ENCODE measurements at places on chromosomes 2 and 18. TPM values are rescaled to one million over a fixed set of nuclear protein-coding genes. Genes with fewer than 3 reads are reported as not detected.
A peak's percentile ranks its signal among the peaks of the same experiment; 100 is the strongest.

GRCh38 chr18:75261430-75262223, 51.0 kb downstream of the TSHZ1 start:
- DNase-seq = no peak
- H3K27ac ChIP-seq = no peak overlapping the region
- no peaks in the 10 kb centered on the region for H3K36me3 ChIP-seq
- peaks cover 14% of the 10 kb centered on the region for H3K4me1 ChIP-seq
- peaks cover 2% of the 10 kb centered on the region for H3K27me3 ChIP-seq

GRCh38 chr2:237581751-237582746, 8.5 kb downstream of the RAB17 start:
- peak; percentile 29 for DNase-seq
- H3K4me1 ChIP-seq = peaks cover 25% of the 10 kb centered on the region
- peak overlapping the region; percentile 12 for H3K27ac ChIP-seq
- H3K27me3 ChIP-seq = peaks cover 2% of the 10 kb centered on the region

DNA sequence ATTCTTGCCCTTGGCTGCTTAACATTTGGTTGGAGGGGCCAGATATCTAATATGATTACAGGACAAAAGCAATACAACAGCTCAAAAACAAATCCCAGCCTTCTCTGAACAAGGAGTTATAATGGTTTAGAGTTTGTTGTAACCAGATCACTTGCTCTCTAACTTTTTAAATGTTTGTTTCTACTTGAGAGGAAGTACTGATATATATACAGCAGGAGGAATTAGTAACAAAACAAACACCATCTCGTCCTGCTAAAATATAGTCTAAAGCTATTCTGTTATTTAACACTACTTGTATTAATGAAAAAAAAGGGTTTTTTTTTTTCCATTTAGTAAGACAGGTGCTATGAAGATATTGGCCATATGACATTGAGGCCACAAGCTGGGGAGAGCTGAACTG, 60.9 kb upstream of the TMEM17 start:
- no peak for DNase-seq
- peaks cover 12% of the 10 kb centered on the region for H3K27me3 ChIP-seq
- H3K36me3 ChIP-seq = no peaks in the 10 kb centered on the region
- H3K27ac ChIP-seq = no peak overlapping the region
- H3K4me3 ChIP-seq = no peak overlapping the region
- peaks cover 8% of the 10 kb centered on the region for H3K4me1 ChIP-seq

- no peaks in the 10 kb centered on the region for H3K36me3 ChIP-seq
- no peak for DNase-seq
- H3K27ac ChIP-seq = peak overlapping the region; percentile 67
- H3K4me1 ChIP-seq = no peaks in the 10 kb centered on the region
- H3K27me3 ChIP-seq = peaks cover 9% of the 10 kb centered on the region
Measured at GRCh38 chr18:12086677-12087470, 6.8 kb upstream of the ANKRD62 start.

DNA sequence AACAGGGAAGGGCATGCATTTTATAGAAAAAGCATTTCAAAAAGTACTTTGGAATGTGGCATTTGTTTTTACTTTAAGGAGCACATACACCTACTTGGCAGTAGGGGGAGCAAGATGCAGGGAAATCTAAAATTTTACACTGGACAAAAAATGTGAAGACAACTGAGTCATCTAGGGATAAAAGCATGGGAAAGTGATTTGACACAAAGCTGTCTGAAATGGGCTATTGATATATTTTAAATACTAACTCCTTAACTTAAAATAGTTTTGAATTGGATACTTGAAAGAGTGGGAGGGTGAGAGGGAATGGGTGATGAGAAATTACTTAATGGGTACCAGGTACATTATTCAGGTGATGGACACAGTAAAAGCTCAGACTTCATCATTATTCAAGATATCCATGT, 15.8 kb downstream of the TMEM200C start:
- no peak overlapping the region for H3K4me3 ChIP-seq
- H3K4me1 ChIP-seq = no peaks in the 10 kb centered on the region
- H3K27ac ChIP-seq = no peak overlapping the region
- no peaks in the 10 kb centered on the region for H3K36me3 ChIP-seq
- peaks cover 26% of the 10 kb centered on the region for H3K27me3 ChIP-seq
- no peak for DNase-seq

DNA sequence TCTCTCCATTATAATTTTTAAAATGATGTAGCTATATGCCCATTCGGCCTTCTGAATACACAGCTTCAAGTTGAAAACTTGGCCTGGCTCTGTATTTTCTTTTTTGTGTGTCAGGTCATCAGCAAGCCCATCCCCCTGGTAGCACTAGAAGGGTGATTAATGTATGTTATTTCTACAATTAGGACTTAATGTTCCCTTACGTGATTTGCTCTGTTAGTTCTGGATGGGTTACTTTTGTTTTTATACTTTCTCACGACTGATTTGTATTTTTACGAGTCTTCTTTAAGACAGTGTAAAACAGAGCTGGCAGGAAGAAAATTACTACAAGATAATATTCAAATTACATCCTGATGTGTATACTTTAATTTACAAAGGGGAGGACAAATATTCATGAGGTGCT, 88.4 kb upstream of the RGPD4 start:
- H3K27ac ChIP-seq = no peak overlapping the region
- H3K36me3 ChIP-seq = no peaks in the 10 kb centered on the region
- H3K27me3 ChIP-seq = no peaks in the 10 kb centered on the region
- no peaks in the 10 kb centered on the region for H3K4me1 ChIP-seq

GRCh38 chr2:125746321-125747164, 909.4 kb upstream of the GYPC start:
- peak overlapping the region; percentile 69 for H3K27ac ChIP-seq
- H3K27me3 ChIP-seq = no peaks in the 10 kb centered on the region
- no peaks in the 10 kb centered on the region for H3K36me3 ChIP-seq
- DNase-seq = no peak

DNA sequence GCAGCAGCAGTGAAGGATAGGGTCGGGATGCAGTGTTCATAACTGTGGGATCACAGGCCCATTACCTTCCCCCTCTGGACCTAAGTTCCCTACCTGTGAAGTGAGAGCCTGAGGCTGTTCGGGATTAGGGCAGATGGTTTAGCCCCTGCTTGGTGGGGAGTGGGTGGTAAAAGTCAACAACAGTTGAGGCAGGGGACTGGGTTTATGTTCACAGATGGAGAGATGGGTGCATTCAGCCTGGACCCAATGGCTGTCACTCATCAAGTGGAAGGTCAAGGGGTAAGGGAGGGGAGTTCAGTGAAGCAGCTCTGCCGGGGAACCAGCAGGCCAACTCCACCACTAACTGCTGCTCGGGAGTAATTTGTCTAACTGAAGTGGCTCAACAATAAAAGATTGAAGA, 180.4 kb downstream of the FAM210A start:
- H3K27me3 ChIP-seq = no peaks in the 10 kb centered on the region
- H3K4me1 ChIP-seq = no peaks in the 10 kb centered on the region
- DNase-seq = no peak
- no peaks in the 10 kb centered on the region for H3K36me3 ChIP-seq

- no peak overlapping the region for H3K27ac ChIP-seq
- H3K4me1 ChIP-seq = peaks cover 4% of the 10 kb centered on the region
- peaks cover 4% of the 10 kb centered on the region for H3K36me3 ChIP-seq
- no peaks in the 10 kb centered on the region for H3K27me3 ChIP-seq
- DNase-seq = no peak
Measured at GRCh38 chr2:3434654-3435053, 55.2 kb downstream of the TRAPPC12 start.

- no peaks in the 10 kb centered on the region for H3K36me3 ChIP-seq
- no peak for DNase-seq
- H3K4me3 ChIP-seq = no peak overlapping the region
- H3K4me1 ChIP-seq = peaks cover 12% of the 10 kb centered on the region
- H3K27ac ChIP-seq = peak overlapping the region; percentile 68
Measured at GRCh38 chr2:236935083-236935482, 150.6 kb upstream of the COPS8 start.

- H3K27me3 ChIP-seq = no peaks in the 10 kb centered on the region
- H3K36me3 ChIP-seq = peaks cover 19% of the 10 kb centered on the region
- H3K27ac ChIP-seq = no peak overlapping the region
- no peak overlapping the region for H3K4me3 ChIP-seq
- H3K4me1 ChIP-seq = no peaks in the 10 kb centered on the region
Measured at GRCh38 chr2:68606759-68607158, 36.6 kb upstream of the PROKR1 start.

DNA sequence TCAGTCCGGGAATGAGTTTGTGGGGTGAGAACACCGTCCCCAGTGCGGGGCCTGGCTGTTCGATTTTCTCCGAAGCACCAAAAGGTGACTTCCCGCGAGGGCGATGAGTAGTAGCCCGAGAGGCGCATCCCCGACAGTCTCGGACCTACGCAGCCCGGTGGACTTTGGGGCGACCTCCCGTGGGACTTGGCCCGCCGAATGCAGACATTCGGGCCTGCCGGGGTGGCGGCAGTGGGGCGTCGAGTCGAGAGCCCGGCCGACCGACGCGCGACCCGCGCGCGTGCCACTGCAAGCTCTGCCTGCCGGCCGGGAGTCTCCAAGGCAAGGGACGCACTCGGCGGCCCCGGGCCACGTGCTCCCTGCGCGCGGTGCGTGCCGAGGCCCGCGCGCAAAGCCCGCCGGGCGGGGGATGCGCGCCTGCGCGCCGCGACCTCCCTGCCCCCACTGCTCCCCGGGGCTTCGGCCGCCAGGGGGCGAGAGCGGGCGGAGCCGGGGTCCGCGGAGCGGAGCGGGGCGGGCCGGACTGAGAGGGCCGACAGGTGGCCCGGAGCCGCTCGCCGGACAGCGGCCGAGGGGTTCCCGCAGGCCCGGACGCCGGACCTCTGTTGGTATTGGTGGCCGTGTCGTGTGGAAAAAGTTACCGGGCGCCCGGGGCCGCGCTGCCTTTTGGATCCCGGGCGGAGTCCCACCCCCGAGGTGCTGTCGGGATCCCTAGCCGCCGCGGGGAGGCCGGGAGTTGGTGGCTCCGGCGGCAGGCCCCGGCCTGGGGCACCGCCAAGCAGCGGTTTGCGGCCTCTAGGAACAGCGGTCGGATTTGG, 1.9 kb downstream of the PTMA start:
- peaks cover 59% of the 10 kb centered on the region for H3K27me3 ChIP-seq
- H3K4me3 ChIP-seq = peak overlapping the region; percentile 98
- DNase-seq = peak; percentile 90

DNA sequence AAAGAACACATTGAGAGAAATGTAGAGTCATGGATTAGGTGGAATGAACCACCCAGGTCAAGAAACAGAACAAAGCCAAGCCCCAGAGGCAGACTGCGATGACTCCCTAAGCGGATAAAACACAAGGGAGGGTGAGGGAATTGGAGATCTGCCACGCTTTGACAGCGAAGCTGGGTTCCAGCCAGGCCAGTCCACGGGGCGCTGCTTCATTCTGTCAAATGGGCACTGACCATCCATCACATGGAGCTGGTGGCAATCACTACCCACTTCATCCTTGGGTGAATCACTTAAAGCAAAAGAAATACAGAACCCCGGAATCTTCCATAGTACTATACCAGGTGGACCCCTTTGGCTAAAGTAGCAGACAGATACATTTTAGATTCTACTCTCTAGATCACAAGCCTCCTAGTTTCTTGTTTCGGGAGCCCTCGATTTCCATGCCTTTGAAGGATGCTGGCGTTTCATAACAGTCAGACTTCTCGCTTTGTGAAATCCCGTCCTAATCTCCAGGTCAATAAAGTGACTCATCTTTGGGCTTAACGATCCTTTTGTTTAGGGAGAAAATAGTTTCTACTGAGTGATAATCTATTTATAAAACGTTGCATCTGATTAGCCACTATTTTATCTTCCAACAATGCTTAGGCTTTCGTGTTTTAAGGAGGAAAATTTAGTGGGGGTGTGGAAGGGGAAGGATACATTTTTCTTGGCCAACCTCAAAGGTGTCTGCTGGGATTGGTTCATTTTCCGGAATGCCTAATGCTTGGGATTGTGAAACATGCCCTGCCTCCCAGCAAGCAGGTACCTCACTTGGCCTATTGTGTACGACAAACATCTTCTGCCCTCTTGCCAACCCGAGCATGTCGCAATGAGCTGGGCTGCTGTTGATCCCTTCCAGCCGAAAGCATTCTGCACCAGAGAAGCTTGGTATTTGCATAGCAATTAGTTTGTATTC, 44.1 kb upstream of the HDAC4 start:
- H3K36me3 ChIP-seq = peaks cover 9% of the 10 kb centered on the region
- peaks cover 30% of the 10 kb centered on the region for H3K27me3 ChIP-seq
- peaks cover 28% of the 10 kb centered on the region for H3K4me1 ChIP-seq
- H3K4me3 ChIP-seq = no peak overlapping the region
- H3K27ac ChIP-seq = no peak overlapping the region
- DNase-seq = no peak

DNA sequence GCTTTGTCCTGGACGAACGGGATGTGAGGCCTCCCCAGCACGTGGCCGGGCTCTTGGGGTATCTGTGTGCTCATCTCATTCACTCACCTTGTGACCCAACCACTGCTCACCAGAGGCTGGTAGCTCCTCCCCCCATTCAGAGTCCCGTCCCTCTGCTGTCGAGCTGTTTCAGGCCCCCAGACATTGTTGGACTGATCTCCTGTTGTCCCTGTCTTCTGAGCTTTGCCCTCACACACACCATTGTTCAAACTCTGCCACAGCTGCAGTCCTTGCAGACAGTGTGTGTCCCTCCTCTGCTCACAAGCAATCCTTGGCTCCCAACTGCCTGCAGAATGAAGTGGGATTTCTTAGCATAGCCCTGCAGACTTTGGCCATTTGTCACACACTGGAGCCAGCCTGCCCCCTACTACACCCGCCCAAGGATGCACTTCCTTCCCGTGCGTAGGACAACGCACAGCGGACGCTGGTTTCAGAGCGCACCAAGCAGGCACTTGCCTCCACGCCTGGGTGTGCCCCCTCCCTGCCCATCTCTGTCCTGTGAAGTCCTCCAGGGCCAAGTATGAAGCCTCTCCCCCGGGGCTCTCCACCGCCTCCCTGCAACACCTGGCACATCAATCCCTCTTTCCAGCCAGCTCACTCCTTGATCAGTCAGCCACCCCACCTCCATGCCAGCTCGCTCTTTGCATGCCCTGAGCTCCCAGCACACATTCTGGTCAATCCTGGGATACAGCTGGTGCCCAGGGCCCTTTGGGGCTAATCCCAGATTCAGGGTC, 16.5 kb upstream of the PRLH start:
- H3K27ac ChIP-seq = no peak overlapping the region
- DNase-seq = no peak
- no peaks in the 10 kb centered on the region for H3K36me3 ChIP-seq
- H3K4me1 ChIP-seq = peaks cover 7% of the 10 kb centered on the region
- peaks cover 6% of the 10 kb centered on the region for H3K27me3 ChIP-seq

DNA sequence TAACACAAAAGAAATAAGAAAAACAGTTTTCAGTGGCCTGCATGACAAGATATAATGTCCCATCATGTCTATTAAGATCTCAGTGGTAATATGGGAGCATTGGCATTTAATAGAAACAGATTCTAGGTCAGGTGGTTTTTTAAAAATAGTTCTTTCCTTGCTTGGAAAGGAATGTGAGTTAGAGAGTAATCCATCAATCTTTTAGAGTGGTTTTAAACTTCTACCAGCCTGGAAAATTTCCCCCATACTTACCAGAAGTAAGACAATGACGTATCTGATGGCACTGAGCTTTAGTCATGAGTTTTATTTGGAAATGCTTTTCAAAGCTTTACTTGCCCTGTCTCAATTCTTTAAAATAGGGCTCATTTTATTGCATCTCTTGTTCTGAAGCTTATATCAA, 441.7 kb upstream of the SMIM21 start:
- H3K27me3 ChIP-seq = no peaks in the 10 kb centered on the region
- no peak overlapping the region for H3K27ac ChIP-seq
- no peaks in the 10 kb centered on the region for H3K36me3 ChIP-seq
- peaks cover 7% of the 10 kb centered on the region for H3K4me1 ChIP-seq
- H3K4me3 ChIP-seq = no peak overlapping the region
- DNase-seq = no peak

- H3K27ac ChIP-seq = no peak overlapping the region
- no peak overlapping the region for H3K4me3 ChIP-seq
- no peaks in the 10 kb centered on the region for H3K27me3 ChIP-seq
Measured at GRCh38 chr2:147686365-147686764, 158.5 kb upstream of the ACVR2A start.

The OR6B3 gene
- not detected for total RNA-seq

The UPP2 gene
- total RNA-seq = not detected

The DSEL gene
- total RNA-seq = 2.7 TPM

The AQP12B gene
- not detected for total RNA-seq

The SERPINB10 gene
- not detected for total RNA-seq

The MROH2A gene
- not detected for total RNA-seq

The CPLX4 gene
- total RNA-seq = not detected

Data from neural crest cell (in vitro differentiated cells).